ENCODE measurements at places on chromosomes 6 and 20.

DNA sequence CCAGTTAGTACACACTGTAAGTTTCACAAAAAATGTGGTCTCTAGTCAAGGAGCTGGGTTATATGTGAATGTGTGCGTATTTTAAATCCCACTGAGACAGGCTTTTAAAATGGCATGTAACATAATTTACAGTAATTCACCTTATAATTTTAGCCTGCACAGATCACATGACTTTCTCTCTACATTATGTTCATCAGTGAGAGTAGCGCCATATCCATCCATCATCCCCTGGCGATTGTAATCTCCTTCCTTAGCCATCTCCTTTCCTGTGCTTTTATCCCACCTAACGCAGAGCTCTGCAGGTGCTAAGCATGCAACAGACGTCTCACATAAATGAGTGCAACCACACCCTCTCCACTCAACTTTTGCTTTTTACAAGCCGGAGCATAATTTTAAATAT is 210.8 kb downstream of the TBC1D7 start:
- no peak overlapping the region for H3K27ac ChIP-seq
- H3K4me1 ChIP-seq = no peaks in the 10 kb centered on the region
- peaks cover 16% of the 10 kb centered on the region for H3K27me3 ChIP-seq
- DNase-seq = no peak
- H3K4me3 ChIP-seq = no peak overlapping the region

DNA sequence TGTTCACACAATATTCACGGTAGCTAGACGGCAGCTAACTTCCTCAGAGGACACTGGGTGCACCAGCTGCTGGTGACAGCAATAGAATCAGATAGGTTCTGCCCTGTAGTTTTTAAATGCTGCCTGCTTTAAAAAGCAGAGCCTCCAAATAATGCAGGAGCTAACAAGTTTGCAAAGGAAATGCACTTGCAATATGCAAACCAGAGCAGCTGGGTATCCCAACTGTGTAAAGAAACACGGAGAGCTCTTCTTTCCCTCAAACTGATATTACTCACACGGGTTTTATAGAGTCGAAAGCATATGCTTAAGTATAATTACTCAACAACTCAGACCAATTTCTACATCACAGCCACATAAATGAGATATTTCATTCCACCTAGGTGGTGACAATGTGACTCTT is 432.7 kb downstream of the TFAP2A start:
- DNase-seq = no peak
- H3K4me3 ChIP-seq = no peak overlapping the region
- H3K27me3 ChIP-seq = no peaks in the 10 kb centered on the region
- H3K27ac ChIP-seq = no peak overlapping the region
- H3K4me1 ChIP-seq = no peaks in the 10 kb centered on the region

DNA sequence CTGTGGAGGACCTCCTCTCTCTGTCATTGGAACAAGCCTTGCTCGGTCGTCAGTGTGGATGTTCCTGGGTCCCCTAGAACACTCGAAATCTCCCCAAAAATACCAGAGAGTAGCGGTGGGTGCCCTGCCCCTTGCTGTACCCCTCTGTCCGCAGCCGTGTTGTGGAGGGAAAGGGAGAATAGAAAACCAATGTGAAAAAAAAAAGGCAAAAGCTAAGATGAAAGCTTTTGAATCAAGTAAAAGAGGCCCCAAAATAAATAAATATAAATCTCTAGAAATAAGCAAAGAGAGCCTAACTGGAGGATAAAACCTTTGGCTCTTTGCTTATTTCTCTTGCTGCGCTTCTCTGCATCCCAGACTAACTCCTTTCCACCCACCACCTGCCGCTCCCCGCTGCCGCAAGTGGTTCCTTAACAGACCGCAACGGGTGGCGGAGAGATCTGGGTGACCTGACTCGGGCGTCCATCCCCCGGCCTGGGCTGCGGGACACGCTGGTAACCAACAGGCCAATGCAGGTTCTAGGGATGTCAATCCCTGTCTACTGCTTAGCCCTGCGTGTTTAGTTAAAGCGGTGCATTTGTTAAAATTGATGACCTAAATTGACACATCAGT is 110.0 kb downstream of the GPX5 start:
- H3K27ac ChIP-seq = peak overlapping the region; percentile 84
- peaks cover 45% of the 10 kb centered on the region for H3K27me3 ChIP-seq
- no peak for DNase-seq
- no peaks in the 10 kb centered on the region for H3K36me3 ChIP-seq

- H3K4me3 ChIP-seq = peak overlapping the region; percentile 16
- no peaks in the 10 kb centered on the region for H3K36me3 ChIP-seq
- no peak for DNase-seq
- peaks cover 31% of the 10 kb centered on the region for H3K4me1 ChIP-seq
- peak overlapping the region; percentile 75 for H3K27ac ChIP-seq
Measured at GRCh38 chr20:50285376-50286173, 94.9 kb downstream of the CEBPB start.

DNA sequence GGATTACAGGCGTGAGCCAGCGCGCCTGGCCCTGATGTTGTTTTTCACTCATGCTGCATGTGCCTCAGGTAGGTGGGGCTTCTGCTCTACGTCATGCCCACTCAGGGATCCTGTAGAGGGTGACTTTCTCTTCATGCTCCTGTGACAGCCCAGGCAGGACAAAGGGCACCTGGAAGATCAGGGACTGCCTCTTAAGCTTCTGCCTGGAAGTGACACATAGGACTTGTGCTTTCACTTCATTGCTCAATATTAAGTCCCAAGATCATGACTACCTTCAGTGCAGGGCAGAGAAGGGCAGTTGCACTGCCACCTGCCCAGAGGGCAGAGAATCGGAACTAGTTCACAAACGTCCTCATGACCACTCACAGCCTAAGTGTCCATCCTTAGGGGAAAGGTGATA is 249.5 kb upstream of the SULF2 start:
- DNase-seq = no peak
- no peak overlapping the region for H3K4me3 ChIP-seq
- H3K4me1 ChIP-seq = no peaks in the 10 kb centered on the region
